Nucleus accumbens (tissue), 56 donors: ENCODE measurements at places on chromosomes 2 and 18.

- DNase-seq = no peak
Observed at GRCh38 chr2:189285349-189285748, 105.8 kb upstream of the COL5A2 start.

DNA sequence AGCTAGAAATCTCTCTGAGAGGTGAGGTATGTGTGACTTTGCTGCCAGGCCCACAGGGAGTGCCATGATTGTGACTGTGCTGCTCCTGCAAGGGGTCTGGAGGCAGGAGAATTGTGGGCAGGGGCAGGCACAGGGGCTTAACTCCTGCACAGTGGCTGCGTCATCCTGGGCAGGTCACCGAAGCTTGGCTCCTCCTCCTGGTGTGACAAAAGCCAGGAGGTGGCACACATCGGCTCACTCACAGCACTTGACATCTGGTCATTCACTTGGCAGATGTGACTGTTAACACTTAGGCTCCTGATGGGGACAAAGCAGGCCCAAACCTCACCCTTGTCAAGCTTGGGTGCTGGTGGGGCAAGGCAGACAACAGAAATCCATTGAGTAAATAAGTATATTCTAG is 36.4 kb upstream of the GLI2 start:
- no peak for DNase-seq

- no peak for DNase-seq
Observed at GRCh38 chr18:52337276-52337675, 2.7 kb upstream of the DCC start.

- no peak for DNase-seq
Observed at GRCh38 chr2:206031162-206031784, 54.7 kb downstream of the INO80D start.

GRCh38 chr2:113838744-113839444 is 51.0 kb upstream of the ACTR3 start:
- DNase-seq = no peak

DNA sequence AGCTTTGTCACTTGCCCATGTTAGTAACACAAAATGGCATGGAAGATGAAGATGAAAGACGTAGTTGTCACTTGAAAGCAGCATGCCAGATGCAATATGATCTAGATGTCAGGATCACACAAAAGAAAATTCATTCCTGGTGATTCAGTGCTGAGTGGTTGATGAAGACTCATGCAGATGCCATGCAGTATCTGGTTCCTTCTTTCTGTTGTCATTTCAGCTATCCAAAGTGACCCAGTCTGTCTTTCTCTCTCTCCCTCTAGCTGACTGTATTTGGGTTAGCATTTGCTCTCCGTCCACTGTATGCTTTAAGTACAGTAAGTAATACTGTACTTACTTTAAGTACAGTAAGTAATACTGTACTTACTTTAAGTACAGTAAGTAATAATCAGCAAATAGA is 50.4 kb downstream of the TTN start:
- DNase-seq = no peak

DNA sequence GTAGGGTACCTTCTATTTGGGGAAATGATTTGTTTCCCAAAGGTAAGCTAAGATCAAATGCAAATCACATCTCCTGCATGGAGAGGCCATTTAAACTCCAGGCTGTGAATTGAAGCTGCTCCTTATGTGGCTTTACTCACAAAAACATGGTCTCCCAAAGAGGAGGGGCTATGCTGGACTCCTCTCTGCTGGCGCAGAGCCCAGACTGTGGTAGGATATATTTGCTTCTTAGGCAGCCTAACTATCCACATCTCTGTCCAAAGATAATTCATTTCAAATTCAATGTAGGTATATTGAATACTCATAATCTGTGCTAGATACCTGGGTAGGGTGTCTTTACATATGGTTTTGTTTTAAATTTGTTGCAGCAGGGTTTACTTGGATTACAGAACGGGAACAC is 358.5 kb downstream of the ALK start:
- no peak for DNase-seq

DNA sequence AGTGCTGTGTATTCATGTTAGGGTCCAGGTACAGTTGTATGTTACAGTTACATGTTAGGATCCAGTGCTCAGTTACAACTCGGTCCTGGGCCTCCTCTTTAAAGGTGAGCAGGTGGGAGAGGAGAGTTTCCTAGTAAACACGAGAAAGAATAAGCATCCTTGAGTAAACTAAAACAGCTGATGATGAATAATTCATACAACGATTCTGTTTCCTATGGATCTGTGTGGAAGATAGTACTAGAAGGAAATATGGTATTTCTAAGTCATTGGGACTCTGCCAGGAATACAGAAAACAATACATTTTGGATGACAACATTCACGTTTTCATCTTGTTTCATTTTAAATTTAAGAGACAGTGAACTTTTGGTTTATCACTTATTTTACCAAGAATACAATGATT is 29.5 kb downstream of the SNTG2 start:
- DNase-seq = no peak

GRCh38 chr2:173272849-173273248 is 81.8 kb upstream of the CDCA7 start:
- no peak for DNase-seq

DNA sequence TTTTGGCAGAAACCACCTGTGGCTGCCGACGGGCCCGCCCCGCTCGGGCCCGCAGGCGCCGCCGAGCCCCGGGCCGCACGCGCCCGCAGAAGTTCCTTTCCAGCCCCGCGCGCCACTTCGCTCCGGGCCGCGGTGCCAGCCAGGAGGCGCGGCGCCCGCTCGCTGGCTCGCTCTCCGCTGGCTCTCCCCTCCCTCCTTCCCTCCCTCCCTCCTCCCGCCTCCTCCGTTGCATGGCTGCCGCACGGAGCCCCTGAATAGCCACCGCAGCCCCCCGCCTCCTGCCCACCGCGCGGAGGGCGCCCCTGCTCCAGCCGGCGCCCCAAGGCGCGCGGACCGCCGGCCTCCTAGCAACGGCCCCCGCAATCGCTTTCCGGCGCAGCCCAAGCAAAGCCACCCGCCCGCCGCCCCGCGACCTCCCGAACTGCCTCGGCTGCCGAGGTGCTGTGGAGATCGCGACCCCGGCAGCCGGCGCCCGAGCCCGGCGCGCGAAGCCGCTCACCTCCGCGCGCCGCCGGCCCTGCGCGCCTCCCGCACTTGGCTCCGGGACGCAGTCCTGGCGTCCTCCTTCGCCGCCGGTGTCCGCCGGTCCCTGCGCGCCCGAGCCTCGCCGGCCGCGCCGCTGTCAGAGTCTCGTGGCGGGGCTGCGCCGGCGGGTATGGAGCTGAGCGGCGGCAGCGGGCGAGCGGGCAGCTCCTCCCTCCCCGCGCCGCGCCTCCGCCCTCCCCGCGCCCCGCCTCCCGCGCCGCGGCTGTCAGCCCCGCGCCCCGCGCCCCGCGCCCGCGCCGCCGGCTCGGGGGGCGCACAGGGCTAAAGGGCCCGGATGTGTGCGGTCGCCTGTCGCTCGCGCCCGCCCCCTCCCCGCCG is at the start of gene ZBTB7C:
Gene ZBTB7C (minus strand): TSS at position 657 of the 864 bp plus-strand sequence.
- peak; percentile 22 for DNase-seq

- DNase-seq = peak; percentile 74
Observed at GRCh38 chr2:218398437-218399390, 954 bp upstream of the CTDSP1 start.

GRCh38 chr2:11520092-11520693 is 13.7 kb upstream of the GREB1 start:
- no peak for DNase-seq

DNA sequence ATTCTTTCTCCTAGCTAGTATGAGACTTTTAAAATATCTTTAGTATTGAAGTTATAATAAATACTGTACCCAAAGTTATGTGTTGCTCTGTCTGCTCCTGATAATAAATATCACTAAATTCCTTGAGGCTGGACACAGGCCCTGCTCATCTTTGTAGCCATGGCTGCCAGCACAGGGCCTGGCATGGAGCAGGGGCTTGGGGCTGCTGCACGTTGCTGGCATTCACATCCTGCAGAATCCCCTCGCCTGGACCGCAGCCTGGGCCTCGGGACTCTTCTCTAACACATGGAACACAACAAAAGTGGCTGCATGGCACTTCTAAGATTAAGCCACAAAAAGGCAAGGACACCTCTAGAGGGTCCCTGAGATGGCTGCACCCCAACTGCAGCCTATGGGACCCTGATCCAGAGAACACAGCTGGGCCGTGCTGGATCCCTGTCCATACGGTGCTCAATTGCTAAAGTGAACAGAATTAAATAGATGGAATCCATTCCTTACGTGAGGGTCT is 477.5 kb upstream of the MYT1L start:
- DNase-seq = no peak

- peak; percentile 86 for DNase-seq
Observed at GRCh38 chr2:3399829-3400228, 20.3 kb downstream of the TRAPPC12 start.

- no peak for DNase-seq
Observed at GRCh38 chr2:74149247-74149525, 1.5 kb upstream of the BOLA3 start.

- no peak for DNase-seq
Observed at GRCh38 chr2:239876271-239876947, 148.7 kb downstream of the NDUFA10 start.

GRCh38 chr2:42101206-42102023 is 53.6 kb downstream of the PKDCC start:
- no peak for DNase-seq

DNA sequence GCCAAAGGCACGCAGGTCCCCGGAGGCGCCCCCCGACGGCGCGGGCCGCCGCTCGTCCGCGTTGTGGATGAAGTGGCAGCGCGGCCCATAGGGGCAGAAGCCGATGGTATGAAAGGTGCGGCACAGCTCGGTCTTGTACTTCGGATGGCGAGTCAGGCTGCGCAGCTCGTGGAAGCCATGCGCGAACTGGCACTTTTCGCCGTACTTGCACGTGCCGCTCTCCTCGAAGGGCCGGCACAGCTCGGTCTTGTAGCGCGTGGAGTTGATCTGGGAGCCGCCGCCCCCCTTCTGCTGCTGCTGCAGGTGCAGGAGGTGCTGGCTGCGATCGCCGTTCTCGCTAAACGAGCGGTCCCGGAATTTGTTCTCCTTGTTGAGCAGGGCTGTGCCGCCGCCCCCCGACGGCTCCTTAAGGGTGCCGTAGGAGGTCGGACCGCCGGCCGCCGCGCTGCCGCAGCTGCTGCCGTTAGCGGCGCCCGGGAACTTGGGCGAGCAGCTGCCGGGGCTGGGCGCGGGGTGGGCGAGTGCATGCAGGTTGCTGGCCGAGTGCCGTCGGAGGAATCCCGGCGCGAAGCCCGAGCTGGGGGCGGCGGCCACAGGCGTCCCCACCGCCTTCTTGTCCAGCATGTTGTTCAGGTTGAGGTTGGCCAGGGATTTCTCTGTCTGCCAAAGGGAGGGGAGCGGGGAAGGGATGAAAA is 1.2 kb downstream of the ZFP36L2 start:
- no peak for DNase-seq

DNA sequence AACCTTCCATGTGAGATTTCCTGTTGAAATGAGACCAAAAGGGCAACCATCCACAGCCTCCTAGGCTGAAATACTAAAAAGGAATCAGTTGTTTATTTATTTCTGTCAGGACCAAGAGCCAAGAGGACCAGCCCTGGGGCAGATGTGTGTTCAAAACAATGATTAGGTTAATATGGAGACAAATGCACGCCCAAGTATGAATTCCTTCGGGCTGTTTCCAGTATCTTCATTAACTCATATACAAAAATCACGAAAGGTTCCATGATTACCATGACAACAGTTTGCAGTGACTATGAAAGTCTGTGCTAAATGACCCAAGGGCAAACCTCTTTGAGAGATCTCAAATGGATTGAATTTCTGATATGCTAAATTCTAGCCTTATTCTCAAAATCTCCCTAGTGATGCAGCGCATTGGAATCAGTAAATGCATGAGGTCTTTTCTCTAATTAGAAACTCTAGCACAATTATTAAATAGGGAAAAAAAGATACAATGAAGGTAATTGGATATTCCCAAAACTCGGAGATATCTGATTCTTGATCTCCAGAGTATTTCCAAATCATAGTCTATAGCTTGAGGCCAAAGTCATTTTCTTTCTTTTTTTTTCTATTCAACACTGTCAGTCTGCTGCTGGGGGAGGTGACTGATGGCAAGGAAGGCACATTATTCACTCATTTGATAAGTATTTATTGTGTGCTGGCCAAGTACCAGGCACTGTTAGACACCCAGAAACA is 35.6 kb downstream of the VIT start:
- no peak for DNase-seq

- DNase-seq = no peak
Observed at GRCh38 chr2:205361970-205362369, 320.3 kb upstream of the NRP2 start.

DNA sequence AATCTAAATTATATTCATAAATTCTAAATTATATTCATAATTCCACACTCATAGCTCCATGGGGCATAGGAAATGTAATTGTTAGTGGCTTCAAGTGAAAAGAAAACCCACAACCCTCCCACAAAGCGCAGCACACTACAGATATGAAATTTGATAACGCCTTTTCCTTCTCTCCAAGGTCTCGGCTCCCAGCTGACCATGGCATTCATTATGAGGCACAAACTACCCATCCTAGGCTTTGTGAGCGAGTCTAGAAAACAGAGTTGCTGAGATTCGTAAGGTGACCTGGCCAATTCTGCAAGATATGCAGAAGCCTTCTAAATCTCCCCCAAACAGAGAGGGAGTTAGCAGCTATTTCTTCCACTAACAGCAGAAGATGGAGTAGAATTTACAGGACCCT is 5.4 kb downstream of the NPPC start:
- DNase-seq = no peak

GRCh38 chr2:10647441-10647840 is 42.3 kb downstream of the NOL10 start:
- DNase-seq = no peak

- DNase-seq = no peak
Observed at GRCh38 chr2:8598295-8599165, 83.3 kb upstream of the ID2 start.

DNA sequence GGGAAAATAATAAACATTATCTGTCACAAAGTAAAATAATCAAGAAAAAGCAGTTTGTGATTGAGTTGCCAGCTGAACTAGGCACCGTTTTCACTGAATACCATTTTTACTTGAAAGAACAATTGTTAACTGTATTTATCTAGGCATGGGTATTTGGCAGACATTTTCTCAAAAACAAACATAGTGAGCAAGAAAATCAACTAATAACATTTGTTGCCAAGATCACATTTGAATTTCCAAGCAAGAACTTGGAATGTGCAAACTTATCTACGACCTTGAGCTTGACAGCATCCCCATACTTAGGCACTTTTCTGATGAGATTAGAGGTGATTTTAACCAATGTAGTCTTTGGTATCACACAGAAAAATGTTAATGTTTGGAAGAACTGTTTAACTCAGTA is 16.7 kb downstream of the SS18 start:
- DNase-seq = no peak

DNA sequence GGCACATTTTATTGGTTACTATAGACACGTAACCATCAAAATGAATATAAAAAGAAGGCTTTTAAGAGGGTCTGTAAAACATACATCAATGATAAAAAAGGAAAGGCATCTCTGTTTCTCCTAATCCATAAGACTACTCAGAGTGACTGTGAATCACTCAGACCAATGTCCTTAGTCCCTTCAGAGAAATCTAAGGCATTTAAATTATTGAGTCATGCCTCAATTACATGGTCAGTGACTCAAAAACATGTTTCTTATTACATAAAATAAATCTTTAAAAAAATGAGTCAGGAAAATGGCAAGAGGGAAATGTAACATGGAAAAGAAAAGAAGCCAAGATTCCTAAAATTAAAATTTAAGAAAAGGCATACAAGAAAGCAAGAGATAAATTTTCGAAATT is 146.6 kb downstream of the ERBB4 start:
- no peak for DNase-seq
